Omental fat pad (tissue), 4 donors: ENCODE measurements at places on chromosomes 1 and 21.

GRCh38 chr1:94992863-94993563 is 66.1 kb upstream of the CNN3 start:
- no peak for DNase-seq

GRCh38 chr1:50860256-50860655 is 99.8 kb downstream of the FAF1 start:
- DNase-seq, result no peak

DNA sequence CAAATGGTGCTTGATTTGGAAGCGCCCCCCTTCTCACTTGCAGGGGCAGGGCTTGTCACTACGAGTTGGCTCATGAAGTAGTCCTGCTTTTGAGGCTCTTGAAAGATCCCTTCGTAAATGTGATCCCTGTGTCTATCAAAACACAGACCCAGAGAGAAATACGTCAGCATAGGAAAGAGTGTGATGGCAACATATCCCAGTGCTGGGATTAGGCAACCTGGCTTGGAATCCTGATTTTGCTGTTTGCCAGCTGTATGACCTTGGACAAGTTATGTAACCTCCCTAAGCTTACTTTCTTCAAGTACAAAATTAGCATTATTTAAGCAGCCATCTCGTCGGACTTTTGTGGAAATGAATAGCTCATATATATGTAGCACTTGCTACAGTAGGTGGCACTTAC is 228.4 kb downstream of the ATG4C start:
- DNase-seq, result no peak

DNA sequence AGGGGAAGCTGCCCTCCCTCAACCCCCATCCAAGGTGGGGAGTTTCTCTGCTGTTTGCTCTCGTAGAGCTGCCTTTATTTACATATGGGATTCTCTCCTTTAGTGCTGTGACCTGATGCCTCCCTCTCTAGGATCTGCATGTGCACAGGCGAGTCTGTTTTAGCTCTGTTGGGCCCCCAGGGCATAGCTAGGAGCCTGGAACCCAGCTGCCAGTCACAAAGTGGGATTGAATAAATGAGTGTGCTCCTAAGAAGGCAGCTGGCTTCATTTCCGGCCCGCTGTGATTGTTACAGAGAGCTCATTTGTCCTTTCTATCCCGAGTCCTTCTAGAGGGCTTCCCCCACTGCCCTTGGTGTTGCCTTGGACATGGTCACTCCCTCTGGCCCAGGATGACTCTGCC is 176.6 kb downstream of the GRIK3 start:
- DNase-seq, result no peak
